ENCODE measurements at places on chromosomes 7 and 10. TPM values are rescaled to one million over a fixed set of nuclear protein-coding genes. Genes with fewer than 3 reads are reported as not detected.

Gene DBF4
- 21.0 TPM for total RNA-seq

DNA sequence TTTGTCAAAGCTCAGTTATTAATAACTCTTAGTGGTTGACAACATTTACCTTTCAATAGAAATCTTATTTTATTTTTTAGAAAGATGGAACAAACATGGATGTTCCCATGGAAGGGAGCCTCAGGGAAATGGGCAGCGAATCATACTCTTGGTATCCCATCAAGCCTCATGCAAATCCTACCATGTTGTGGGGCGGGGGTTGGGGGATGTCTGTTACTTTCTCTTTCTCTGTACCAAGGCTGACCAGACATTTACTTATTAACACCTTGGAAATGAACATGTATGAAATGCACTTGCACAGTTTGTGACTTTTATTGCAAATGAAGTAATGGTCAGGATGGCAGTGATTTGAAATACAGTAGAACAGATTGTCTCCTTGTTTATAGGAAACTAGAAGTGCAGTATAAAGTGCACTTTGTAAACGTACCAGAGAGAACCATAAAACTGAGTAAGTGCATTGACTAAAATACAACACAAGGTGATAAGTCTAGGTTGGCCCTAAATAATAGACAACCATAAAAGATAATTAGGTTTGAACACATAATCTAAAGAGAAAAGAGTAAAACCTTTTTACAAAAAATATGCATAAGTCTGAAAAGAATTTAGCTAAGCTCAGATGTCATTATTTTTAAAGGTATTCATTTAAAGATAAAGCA is 32.4 kb downstream of the SEMA3D start:
- DNase-seq = no peak

Gene KIF11
- total RNA-seq = 2.0 TPM

DNA sequence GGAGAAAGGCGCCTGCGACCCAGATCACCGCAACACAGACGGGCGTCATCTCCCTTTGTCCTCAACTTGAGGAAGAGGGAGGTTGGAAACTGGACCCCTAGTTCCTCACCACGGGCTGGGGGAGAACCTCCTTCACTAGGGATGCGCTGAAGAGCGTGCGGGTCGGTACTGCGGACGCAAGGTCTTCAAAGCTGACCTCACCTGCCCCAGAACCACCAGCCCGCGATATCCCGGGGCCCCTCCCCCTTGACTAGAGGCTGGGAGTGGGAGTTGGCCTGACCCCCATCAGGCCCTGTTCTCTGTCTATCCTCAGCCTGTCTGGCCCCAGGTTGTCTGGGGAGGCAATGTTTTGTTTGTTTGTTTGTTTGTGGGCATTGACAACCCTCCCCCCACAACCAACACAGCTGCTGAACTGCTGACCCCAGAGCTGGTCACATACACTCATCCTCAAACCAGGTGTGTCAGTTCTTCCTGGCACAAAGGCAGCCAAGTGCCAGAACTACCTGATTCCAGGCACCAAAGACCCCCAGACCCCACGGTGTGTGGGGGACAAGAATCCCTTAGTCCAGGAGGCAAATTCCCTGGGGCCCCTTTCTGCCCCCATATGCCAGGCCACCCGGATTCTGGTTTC is 2.9 kb downstream of the NPM3 start:
- no peak for DNase-seq

Gene PPP2R2D
- 45.6 TPM for total RNA-seq

- no peak for DNase-seq
These were observed 35.6 kb upstream of the TCF7L2 start for GRCh38 chr10:112914288-112914952.

DNA sequence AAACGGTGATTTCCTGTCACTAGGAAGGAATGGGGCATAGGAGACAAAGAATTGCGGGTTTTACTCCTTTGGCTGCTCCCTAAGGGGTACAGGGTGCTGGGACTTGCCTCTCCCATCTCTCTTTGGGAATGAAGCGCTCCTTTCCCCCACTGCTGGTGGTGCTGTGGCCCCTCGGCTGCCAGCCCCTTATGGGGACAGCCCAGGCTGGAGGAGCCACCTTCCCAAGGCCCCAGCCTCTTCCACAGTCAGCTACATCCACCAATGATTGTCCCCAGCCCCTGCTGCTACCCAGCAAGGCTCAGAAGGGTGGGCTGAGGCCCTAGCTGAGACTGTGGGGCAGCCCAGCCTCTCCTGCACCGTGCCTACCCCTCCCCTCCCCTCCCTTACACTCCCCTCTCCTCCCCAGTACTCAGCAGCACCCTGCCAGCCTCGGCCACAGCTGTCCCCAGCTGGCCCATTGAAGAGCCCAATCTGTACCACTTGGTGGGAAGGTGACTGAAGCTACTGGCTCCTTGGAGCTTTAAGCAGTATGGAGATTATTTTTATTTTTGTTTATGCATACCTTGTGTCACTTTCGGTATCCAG is 19.0 kb downstream of the PRKAG2 start:
- no peak for DNase-seq

GRCh38 chr10:97072851-97073665 is 112.7 kb downstream of the SLIT1 start:
- peak; percentile 78 for DNase-seq

Gene ADCY1
- total RNA-seq = 0.05 TPM

DNA sequence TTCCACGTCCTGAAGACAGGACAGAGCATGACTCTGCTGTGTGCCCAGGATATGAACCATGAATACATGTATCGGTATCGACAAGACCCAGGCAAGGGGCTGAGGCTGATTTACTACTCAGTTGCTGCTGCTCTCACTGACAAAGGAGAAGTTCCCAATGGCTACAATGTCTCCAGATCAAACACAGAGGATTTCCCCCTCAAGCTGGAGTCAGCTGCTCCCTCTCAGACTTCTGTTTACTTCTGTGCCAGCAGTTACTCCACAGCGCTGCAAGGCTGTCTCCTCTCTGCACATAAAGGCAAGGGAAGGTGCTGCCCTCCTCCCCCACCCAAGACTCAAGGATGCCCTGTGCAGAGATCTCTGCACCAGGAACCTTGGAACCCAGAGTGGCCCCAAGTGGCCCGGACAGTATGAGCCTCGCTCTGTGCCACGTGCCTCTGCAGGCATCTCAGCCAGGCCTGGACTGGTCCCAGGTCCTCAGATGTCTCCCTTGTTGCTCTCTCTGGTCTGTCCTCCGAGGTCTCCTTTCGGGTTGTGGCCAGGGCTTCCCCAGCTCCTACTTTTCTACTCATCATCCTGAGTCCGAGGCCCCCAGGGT is 230.3 kb upstream of the PRSS58 start:
- DNase-seq = no peak

DNA sequence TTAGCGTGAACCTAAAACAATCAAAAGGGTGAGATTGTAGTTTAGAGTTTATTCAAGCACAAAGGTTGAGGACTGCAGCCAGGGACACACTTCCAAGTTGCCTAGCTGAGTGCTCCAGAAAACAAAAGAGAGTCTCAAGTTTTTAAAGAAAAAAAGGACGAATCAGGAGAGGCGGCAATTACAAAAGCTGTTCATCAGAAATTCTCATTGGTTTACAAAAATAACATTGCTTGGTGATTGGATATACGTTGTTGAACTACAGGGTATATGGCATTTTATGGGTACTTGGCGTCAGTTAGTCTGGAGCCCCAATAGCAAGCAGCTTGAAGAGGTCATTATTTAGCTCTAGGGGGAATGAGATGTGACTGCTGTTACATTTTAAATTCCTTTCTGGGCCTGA is 11.5 kb downstream of the ZNF438 start:
- no peak for DNase-seq

Gene PARG
- 50.2 TPM for total RNA-seq

- DNase-seq = no peak
These were observed 197.5 kb downstream of the GPAM start for GRCh38 chr10:111986079-111986478.

DNA sequence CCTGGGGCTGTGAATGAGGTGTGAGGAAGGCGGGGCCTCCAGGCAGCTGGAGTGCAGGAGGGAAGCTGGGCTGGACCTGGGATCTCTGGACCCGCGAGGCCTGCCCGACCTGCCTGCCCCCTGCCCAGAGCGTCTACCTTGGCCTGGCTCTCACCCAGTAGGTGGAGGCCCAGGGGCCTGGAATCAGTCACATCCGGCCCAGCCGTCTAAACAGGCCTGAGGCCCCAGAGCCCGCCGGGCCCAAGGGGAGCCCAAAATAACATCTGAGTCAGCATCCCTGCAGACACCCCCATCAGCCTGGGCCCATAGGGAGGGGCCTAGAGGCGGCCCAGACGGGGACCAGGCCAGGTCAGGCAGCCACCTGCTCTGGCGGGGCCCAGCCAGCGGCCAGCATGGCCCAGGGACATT is 15.1 kb upstream of the ELN start:
- DNase-seq = no peak

GRCh38 chr7:5661942-5662341 is 119.5 kb downstream of the RNF216 start:
- DNase-seq = peak; percentile 42

Gene COL13A1
- total RNA-seq = not detected

DNA sequence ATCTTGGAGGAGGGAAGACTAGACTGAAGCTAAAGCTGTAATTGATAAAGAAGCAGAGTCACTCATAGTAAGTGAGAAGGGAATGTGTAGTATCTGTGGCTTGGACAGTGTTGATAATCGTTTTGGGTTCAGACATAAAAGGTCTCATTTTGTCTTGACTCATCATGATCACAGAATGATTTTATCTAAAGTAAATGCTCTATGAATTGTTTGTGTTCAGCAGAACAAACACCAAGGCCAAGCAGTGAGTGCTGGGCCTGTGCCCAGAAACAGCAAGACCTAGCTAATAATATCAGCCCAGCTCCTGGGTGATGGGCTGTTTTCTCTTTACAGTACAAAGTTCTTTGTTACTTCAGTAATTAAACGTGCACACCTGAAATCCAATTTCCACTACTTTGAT is 26.7 kb upstream of the CD36 start:
- DNase-seq = no peak

- DNase-seq = no peak
These were observed 16.7 kb downstream of the UBTD1 start for GRCh38 chr10:97515271-97515978.

- no peak for DNase-seq
These were observed 42.3 kb upstream of the KLF6 start for GRCh38 chr10:3827266-3827665.

Gene FOXI2
- total RNA-seq = not detected

DNA sequence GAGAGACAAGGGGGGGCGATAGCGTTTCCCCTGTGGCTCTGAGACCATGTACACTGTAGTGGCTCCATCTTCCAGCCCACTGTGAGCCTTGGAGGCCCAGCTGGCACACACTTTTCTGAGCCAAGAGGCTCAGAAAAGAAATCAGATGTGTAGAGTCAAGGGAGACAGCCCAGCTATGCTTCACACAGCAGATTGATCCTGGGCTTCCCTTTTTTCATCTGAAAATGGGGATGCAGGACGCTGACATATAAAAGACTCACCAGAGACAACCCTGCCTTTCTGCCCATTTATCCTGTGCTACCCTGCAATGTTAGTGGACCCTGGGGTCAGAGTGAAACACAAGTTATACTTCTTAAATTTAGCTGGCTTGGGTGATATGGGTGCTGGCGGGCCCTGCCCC is 14.3 kb downstream of the TMEM273 start:
- no peak for DNase-seq

- DNase-seq = no peak
These were observed 62.2 kb downstream of the ARHGAP22 start for GRCh38 chr10:48542471-48543181.

GRCh38 chr7:36037121-36037662 is 115.9 kb upstream of the EEPD1 start:
- no peak for DNase-seq

DNA sequence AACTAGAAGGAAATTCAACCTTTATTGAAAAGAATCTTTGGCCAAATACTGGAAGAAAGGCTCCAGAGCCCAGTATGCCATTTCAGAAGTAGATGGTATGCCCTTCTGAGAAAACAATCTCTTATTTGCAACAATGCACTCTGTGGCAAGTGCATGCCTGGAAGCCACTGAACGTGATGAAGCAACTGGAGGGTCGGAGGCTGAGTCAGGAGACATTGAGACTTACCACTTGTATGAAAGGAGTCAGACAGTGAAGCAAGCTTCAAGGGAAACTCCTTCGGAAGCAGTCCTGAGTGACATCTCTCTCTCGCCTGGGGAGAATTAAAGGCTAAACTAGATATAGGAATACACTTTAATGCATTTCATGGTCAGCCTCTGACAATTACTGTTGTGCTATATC is 353.7 kb downstream of the NRG3 start:
- DNase-seq = no peak

GRCh38 chr7:44063547-44063893 is 1.8 kb downstream of the PGAM2 start:
- DNase-seq = no peak

Gene GJD4
- total RNA-seq = not detected

GRCh38 chr10:120614680-120615079 is 157.7 kb downstream of the PLPP4 start:
- DNase-seq = no peak

- no peak for DNase-seq
These were observed 15.0 kb downstream of the ZCCHC24 start for GRCh38 chr10:79430325-79430905.

Gene STEAP1B
- 8.8 TPM for total RNA-seq

Gene GRM3
- total RNA-seq = not detected

DNA sequence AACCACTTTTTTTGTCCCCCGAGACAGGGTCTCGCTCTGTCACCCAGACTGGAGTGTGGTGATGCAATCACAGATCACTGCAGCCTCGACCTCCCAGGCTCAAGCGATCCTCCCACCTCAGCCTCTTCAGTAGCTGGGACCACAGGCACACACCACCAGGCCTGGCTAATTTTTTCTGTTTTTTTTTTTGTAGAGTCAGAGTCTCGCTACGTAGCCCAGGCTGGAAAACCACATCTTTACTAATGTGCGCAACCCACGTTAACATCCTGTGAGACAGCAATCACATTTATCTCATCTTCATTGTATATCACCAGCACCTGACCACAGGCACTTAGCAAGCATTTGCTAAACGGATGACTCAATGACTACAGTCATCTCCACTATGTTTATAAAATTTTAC is 77.8 kb upstream of the ATP6V0A4 start:
- DNase-seq = no peak
